ENCODE measurements at places on chromosomes 6 and 20.

DNA sequence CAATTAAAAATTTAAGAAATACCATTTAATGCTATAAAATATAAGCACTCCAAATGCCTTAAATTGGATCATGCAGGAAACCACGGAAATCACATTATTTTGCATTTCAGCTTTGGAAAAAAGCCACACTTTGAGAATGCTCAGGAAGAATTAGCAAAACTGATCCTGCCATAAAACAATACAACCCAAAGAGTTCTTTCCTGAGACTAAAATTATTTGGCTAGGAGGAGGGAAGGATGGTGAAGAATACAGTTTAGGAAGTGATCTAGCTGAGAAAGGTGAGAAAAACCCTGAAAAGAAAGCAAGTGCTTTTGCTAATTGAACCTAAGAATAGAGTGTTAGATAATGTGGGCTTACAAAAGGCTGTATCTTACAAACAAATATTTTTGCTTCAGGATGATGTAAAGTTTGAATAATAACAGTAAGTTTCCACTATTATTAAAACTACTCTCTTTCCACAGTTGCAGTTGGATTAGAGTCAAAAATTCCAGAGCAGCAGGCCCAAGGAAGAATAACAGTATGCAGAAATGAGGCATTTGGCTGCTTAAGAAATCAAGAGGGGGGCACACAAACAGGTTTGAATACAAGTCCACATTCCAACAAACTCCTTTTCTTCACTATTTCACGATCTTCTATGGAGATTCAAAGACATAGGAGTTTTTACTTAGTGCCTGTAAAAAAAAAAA lies 565.4 kb downstream of the RFPL4B start:
- DNase-seq: no peak

- DNase-seq: peak; percentile 52
Measured at GRCh38 chr20:856361-856775, 22.9 kb downstream of the FAM110A start.

DNA sequence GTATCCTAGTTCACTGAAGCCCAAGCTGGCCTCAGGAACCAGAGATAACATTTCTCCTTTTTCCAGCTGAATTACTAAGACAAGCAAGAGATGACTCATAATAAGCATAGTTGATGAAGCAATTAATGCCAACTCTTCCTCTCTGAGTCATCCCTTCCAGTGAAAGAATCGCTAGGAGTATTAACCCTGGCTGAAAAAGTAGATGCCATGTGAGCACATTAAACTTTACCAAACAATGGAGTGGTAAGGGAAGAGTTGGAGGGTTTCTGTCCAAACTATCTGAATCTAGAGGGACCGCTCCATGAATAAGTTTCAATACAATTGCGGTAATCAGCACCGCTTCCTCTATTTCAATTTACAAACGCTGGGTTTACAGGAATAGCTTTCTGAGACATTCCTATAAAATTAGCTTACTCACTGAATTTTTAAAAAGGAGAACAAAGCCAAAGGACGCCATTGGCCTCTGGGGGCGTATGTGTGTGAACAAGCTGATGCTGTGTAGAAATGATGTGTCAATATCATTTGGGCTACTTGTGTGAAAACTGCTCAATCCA lies 48.3 kb downstream of the ATXN1 start:
- peak; percentile 50 for DNase-seq

DNA sequence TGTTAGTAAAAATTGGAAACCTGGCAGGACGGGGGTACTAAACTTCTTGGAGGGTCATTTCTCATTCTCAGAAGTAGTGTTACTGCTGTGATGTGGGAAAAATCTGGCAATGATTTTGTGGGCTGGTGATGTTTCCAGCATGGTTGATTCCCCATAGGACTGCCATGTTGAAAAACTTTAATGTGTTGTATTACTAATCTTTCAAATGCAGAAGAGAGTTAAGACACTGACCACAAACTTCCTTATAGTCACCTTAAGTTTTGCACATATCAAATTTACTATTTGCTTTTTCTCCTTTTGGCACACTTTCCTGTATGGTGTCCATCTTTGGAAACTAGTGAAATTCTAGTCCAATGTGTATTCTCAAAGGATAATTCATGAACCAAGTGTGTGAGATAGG lies 236.2 kb upstream of the TAB2 start:
- DNase-seq: no peak

DNA sequence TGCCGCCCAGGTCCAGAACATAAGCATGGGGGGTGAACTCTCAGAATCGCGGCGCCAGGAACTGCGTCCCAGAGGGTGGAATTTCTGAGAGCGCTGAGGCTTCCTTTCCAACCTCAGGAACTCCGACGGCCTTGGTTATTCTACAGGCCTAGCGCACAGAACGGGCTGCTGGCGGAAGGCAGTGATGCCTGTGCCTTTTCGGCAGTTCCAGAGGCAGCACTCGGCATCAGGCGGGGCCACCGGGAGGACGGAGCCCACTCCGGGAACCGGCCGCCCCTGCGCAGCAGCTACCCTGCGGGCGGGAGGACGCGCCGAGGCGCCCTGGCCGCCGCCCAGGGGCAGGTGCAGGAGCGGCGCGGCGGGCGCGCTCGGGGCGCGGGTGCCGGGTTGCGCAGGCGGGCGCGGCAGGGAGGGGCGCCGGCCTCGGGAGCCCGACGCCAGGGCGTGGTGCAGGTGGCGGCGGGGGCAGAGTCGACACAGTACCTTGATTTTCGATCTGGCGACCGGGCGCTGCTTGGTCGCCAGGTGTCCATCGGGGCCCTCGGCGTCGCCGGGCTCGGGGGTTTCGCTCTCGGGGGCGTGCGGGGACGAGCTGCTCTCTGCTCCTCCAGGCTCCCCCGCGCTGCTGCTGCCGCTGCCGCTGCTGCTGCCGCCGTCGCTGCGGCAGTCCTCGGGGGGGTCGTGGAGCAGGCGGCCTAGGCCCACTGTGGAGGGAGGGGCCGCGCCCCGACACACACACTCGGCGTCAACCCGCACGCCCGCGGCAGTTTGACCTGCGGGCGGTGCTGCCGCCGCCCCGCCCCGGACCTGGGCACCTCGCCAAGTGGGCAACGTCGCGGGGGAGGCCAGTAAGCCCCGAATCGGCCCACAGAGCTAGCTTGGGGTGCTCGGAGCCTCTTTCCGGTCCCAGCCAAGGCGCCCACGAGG lies 1.3 kb downstream of the OVOL2 start:
- DNase-seq: no peak

GRCh38 chr20:9323622-9324021 lies 190.8 kb upstream of the LAMP5 start:
- no peak for DNase-seq

DNA sequence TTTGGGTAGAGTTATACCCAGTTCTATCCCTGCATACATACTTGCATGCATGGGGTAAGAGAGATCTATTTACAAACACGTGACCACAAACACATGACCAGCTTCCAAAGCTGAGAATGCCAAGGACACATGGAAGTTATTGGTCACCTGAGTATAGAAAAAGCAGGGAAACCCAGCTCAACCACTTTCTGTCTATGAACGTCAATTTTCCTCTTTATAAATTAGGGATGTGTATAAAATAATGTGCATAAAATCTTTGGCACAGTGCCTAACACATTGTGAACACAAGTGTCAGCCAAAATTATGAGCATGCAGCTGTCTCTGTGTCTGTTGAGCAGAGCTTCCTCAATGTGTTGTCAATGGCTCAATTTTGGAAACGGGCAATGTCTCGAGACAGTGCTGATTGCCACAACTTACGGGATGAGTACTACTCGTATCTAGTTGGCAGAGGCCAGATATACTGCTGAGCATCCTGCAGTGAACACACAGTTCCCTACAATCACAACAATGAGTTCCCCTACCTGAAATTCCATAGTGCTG lies 44.9 kb downstream of the TPD52L1 start:
- no peak for DNase-seq

- DNase-seq: no peak
Measured at GRCh38 chr6:56062836-56063235, 184.5 kb downstream of the COL21A1 start.

GRCh38 chr20:20465252-20465651 lies 97.3 kb downstream of the INSM1 start:
- no peak for DNase-seq

DNA sequence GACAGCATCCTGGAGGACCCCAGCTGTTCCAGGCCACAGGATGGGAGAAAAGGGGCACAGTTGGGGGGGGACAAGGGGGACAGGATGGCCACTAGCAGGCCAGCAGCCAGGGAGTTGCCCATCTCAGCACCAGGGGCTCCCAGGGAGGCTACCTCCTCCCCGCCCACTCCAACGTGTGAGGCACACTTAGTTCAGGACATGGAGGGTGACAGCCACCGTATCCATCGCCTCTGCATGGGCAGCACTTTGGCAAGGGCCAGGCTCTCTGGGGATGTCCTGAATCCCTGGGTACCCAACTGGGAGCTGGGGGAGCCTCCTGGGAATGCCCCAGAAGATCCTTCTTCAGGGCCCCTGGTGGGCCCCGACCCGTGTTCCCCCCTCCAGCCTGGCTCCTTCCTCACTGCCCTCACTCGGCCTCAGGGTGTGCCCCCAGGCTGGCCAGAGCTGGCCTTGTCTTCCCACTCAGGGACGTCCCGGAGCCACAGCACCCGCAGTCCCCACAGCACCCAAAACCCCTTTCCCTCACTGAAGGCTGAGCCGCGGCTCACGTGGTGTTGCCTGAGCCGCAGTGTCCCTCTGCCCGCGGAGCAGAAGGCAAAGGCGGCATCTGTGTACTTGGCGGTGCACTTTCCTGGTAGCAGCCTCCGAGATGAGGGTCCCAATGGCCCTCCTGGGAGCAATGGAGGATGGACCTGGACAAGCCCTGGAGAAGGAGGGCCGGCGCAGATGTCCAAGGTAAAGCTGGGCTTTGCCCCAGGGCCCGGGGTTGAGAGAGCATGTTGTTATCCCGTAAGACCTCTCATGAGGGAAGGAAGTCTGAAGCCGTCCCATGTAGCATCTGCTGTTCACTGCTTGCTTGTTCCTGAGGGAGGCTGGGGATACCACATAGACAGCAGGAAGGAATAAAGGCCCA lies 30.7 kb downstream of the ZNF831 start:
- DNase-seq: no peak

DNA sequence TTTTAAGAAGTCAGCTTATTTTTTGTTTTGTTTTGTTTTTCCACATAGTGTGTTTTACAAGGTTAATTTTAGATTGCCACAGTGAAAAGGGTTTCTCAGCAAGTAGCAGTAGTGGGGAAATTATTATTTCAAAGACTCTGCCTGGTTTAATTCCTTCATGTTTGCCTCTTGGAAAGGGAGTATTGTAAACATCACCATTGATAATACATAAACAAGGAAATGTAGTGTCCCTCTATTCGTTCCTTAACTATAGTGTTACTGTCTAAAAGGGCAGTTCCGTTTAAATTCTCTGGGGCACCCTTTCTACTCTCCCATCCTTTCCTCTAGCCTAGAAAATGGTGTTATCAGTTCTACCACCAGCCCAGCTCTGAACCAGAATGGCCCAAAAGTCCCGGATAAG lies 391.0 kb upstream of the SOX4 start:
- no peak for DNase-seq

DNA sequence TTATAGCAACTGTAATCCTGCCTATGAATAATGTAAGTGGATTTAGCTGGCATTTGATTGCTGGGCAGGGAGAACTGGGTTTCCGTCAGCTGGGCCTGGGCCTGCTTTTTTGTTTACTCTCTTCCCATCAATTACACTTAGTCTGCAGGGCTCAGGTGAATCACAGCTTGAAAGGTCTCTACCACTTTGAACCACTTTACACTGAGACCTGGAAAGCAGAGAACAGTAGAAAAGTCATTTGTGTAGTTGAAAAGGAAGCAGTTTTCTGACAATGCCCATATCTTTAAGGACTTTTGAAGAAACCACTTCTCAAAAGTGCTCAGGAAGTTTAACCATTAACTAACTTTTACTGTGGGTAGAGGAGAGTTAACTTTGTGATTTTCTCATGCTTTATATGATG lies 315.4 kb upstream of the SASH1 start:
- DNase-seq: no peak

GRCh38 chr6:25070547-25071366 lies 135.0 kb upstream of the RIPOR2 start:
- DNase-seq: peak; percentile 84

DNA sequence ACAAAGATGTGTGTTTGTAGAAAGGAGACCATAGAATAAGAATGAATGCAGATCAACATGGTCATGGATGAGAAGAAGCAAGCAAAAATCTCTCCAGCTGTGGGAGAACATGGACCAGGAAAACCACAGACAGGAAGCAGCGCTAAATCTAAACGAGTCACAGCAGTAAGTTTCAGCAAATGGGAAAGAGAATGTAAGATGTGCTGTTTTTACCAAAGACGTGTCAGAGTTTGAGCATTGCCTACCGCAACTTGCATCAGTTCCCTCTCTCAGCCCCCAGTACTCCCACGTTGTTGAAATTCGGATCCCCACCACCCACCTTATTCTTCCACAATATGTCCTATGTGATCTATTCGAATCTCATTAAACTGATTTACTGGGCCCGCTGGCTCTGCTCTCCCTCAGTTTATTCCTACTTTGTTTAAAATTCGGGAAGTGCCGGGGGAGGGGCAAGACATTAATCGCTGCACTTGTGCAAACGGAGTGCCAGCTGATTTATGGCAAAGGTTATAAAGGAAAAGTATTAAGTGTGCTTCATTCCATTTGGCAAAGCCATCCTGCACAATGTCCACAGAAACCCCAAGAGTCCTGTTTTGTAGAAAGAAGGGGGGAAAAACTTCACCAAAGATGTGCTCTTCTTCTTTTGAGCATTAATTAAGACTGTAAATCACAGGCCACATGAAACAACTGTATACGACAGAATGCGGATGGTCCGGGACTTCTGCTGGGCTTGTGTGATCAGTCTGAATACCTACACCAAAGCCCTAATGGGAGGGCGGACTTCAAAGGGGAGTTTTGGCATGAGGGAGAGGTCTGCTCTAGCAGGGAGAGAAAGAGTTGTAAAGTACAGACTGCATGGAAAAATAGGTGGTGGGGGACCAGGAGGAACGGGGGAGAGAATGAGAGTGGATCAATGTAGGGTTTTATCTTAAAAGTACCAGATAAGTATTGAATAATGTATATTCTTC lies 59.1 kb upstream of the PRDM1 start:
- DNase-seq: no peak

- no peak for DNase-seq
Measured at GRCh38 chr6:83430611-83431544, at the start of gene ME1. Gene ME1, minus strand, starts transcription at chr6:83431051. Its CDS starts 97 bp downstream, at chr6:83430954.

- DNase-seq: no peak
Measured at GRCh38 chr6:47495207-47495606, 17.6 kb downstream of the CD2AP start.

DNA sequence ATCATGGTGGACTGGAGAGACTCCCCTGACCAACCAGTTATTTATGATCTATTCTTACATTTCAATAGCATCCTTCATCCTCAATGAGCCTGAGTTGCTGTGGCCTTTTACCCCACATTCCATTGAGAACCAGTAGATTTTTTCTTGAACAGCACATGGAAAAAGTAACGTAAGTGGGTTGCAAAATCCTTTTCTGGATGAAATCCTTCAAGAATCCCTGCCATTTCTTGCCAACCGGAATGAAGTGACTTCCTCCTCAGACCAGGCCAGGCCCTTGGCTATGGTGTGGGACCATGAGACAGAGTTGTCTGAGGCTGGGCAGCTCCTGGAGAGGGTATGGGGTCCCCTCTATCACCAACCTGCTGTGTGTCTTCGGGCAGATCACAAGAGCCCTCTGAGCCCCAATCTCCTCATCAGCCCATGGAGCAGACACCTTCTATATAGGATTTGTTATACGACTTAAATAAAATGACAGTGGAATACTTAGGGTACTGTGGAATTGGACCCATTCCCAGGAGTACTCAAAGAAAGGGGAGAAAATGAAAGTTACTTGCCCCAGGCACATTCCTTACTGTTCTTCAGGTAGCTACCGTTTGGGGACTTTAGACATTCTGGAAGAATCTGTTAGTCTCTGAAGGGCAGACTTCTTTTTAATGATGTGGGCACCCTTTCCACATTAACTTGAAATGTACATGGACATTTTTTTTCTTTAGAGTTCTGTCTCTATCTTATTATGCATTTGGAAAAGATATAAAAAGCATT lies 10.9 kb downstream of the EYA2 start:
- DNase-seq: no peak

GRCh38 chr20:25282796-25283195 lies 34.9 kb downstream of the PYGB start:
- DNase-seq: no peak
